ENCODE measurements at places on chromosomes 4 and X.

DNA sequence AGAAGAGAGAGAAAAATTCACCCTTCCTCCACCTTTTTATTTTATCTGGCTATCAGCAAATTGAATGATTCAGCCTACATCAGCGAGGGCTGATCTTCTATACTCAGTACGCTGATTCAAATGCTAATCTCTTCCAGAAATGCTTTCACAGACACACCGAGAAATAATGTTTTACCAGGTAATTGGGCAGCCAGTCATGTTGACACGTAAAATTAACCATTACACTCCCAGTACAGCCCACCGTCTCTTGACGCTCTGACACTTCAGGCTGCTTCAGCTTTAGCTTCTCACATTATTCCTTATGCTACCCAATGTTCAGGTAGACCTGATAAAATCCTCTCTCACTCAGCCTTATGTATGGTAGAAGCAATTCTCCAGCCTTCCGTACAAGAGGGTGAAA is 835.2 kb upstream of the PCDH10 start:
- no peak for DNase-seq

DNA sequence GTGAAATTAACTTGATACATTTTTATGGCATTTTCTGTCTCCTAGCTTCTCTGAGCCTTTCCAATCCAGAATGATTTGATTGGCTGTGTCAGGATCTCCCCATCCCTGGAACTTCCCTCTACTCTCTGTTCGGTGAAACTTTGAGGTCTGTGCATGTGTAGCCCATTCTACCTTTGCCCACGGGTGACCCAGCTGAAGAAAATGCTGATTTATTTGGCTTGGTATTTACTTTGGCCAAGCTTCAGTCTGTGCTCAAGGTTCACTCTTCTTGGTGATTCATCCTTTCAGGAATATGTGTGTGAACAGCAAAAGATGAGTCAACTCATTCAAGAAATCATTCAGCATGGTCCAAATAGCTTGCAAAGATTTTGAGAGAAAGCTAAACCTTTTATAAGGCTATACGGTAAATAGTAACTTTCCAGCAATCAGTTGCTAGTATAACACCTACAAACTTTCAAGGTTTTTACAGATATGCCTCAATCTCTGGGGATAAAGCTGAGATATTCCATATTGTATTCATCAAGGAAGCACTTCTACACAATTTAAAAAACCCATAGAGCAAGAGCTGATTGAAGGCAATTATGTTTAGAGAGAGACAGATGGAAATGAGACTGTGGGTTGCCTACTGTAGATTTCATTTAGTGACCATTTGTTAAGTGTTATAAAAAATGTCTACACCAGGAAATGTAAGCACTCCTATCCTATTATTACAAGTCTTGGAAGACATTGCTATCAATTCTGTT is 233.9 kb upstream of the CXXC4 start:
- DNase-seq: no peak

DNA sequence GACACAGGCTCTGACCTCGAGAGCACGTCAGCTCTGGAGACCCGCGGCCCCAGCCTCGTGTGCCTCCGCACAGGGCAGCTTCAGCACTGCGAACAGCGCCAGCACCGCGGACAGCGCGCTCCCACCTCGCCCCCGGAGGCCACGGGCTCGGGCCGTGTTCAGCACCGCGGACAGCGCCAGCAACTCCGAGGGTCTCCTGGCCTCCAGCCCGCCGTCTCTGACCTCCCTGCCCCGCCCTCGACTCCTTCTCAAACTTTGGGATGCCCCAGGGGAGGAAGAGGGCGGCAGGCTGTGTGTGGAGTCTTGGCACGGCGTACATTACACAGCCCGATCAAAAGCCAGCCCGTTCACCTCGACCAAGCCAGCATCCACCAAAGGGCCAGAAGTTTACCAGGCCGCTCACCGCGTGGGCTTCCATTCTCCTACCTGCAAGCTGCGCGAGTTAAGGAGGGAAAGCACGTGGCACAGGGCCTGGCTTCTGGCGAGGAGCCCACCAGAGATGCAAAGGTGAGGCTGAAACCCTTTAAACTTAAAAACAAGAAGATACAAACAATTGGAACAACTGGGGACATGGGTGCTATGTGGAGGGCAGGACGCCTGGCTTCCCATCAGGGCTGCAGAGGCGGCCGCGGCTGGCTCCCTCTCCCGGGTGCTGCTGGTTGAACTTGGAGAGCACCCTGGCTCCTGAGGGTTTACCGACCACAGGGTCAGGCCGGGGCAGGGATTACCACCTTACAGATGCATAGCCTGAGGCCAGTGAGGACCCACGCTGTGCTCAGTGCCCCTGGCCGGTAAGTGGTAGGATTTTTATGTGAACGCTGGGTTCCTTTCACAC is 4.5 kb upstream of the NKX1-1 start:
- DNase-seq: no peak

- DNase-seq: no peak
Measured at GRCh38 chr4:83701041-83701440, 165.1 kb downstream of the GPAT3 start.

DNA sequence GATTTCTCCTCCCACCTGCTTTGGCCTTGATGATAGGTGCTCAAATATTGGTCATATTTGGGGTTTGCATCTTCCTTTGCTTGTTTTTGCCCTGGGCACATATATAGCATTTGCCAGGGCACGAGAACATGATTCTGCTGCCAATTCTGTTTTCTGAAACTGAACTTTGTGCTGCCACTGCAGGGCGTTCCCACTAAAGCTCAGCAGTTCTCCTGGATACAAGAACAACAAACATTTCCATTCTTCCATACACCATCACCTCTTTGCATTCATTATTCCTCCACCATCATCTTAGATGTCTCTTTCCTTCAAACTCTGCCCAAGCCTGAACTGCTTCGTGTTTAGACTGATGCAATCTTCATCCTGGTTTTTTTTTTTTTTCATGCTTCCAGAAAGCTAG is 36.3 kb upstream of the GATB start:
- no peak for DNase-seq

GRCh38 chr4:26596843-26597242 is 13.0 kb downstream of the TBC1D19 start:
- DNase-seq: no peak

GRCh38 chr4:53476232-53477037 is 99.0 kb downstream of the FIP1L1 start:
- DNase-seq: no peak

- DNase-seq: no peak
Measured at GRCh38 chr4:16643893-16644292, 254.6 kb downstream of the LDB2 start.

Data from T follicular helper cell (primary cell).